ENCODE measurements at places on chromosomes 5 and 9. TPM values are rescaled to one million over a fixed set of nuclear protein-coding genes. Genes with fewer than 3 reads are reported as not detected.

GRCh38 chr5:53917826-53918225 lies 357.4 kb downstream of the NDUFS4 start:
- DNase-seq: no peak

Gene OTP
- not detected for total RNA-seq

DNA sequence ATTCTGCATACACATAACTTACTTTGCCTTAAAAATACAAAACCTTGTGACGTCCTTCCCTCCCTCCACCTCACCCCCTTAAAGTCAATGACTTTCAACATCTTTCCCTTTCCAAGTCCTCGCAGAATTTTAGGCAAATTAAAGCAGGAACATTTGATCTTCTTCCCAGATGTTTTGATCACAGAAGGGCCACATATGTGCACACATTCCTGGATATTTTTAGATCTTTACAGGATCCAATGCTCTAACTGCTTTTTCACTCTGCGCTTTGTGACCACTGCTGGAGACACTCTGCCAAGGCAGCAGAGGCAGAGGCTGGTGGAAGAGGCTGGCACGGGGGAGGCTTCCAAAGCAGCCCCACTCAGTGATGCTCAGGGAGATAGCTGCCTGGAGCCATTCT lies 130.7 kb downstream of the SEC61B start:
- DNase-seq: no peak

Gene NUTM2G
- total RNA-seq: not detected

Gene PCDHB14
- total RNA-seq: 9.4 TPM

DNA sequence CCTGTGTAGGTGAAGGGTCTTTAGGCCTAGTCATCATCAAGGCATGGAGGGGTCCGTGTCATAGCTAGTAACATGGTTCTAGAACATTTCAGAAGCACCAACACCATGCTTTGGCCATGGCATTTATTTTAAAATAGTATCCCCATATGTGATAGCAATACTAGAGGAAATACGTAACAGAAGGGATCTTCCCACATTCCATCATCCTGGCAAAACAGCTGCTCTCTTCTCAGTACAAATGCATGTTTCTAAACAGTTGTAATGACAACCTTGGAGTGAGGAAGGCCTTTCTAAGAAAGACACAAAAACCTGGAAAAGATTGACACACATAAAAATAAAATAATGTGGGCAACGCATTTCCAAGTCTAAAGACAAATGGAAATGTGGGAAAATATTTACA lies 97.6 kb downstream of the GADD45G start:
- no peak for DNase-seq

Gene STPG3
- not detected for total RNA-seq

DNA sequence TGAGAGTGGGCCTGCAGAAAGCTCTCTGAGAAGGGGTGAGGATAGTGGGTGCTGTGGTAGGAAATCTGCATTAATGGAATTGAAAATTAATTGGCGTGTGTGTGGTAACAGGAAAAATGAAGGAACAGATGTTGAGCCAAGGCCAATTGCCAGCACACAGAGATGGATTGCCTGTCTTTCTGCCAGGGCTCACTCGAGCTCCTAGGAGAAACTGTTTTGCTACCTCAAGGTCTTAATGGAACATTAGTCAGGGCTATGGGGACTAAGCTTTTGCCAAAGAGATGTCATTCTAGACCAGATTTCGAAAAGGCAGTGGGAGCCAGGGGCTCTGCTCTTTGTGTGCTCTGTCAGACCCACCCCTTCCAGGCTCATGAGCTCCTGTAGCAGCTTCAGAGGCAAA lies 124.0 kb upstream of the EFNA5 start:
- no peak for DNase-seq

DNA sequence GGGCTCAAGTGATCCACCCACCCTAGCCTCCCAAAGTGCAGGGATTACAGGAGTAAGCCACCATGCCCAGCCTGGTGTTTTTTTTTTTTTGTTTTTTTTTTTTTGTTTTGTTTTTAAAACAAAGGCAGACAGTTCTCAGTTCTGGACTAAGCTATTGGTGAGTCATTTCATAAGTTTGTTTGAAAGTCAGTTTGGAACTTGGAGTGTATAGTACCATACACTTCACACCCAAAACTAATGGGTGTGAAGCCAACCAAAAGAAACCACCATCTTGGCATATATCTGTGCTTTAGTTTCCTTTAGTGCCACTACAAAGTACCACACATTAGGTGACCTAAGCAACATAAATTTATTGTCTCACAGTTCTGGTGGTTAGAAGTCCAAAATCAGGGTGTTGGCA lies 13.4 kb downstream of the MAST4 start:
- DNase-seq: no peak

- DNase-seq: no peak
Measured at GRCh38 chr5:181198905-181199519, 6.0 kb downstream of the TRIM7 start.

DNA sequence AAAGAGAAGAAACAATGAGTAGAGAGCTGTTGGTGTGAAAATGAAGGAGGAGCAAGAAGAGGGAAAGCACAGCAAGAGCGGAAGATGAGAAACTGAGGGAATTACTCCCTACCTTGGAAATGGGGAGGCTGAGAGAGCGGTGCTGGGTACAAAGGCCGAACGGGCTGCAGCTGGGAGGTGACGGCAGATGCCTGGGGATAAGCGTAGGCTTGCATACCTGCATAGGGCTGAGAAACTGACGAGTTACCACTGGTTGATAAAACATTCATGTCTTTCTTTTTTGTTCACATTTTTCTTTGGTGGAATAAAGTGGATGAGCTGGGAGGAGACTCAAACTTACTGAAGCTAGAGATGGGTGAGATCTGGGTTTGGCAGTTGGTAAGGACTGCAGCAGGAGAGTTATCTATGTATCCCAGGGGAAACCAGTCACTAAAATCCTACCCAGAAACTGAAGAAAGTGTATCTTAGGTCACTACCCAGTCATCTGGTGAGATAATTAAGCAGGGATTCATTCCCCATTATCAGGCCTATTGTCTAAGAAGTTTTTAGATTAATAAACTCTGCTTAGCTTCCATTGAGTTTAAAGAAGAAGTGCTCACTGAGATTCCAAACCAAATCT lies 34.8 kb downstream of the FKBP15 start:
- DNase-seq: no peak

Gene OBP2B
- not detected for total RNA-seq

- DNase-seq: no peak
Measured at GRCh38 chr9:78288214-78288892, 8.6 kb upstream of the PSAT1 start.

Gene TCF7
- total RNA-seq: 7.4 TPM

Gene GBGT1
- 26.5 TPM for total RNA-seq

Gene PCSK1
- total RNA-seq: not detected

Gene TMEFF1
- total RNA-seq: 0.63 TPM

GRCh38 chr5:136642976-136643375 lies 277.6 kb upstream of the TRPC7 start:
- no peak for DNase-seq

- no peak for DNase-seq
Measured at GRCh38 chr5:77943851-77944250, 167.7 kb upstream of the TBCA start.

Gene SHISAL2B
- not detected for total RNA-seq

DNA sequence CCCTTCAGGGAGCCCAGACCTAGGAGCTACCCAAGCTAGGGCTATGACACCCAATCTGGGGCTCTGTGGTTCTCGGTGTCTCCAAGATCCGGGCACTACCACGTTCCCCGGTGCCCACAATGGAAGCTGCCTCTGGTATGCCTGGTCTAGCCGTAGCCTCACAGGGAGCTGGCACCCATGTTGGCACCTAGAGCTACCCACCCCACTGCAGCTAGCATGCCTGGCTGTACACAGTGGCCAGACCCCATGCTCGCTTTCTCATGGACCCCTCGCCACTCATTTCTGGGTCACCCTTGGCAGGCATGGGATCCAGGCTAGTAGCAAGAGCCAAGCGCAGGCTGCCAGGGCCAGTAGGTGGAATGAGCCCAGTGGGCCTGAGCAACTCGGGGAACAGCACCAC lies 109.0 kb downstream of the CYLC2 start:
- DNase-seq: no peak

Gene C9orf57
- not detected for total RNA-seq

Gene PCDHB6
- 0.60 TPM for total RNA-seq

Gene F2R
- 15.1 TPM for total RNA-seq

GRCh38 chr5:33300209-33300742 lies 140.5 kb upstream of the TARS1 start:
- DNase-seq: no peak

DNA sequence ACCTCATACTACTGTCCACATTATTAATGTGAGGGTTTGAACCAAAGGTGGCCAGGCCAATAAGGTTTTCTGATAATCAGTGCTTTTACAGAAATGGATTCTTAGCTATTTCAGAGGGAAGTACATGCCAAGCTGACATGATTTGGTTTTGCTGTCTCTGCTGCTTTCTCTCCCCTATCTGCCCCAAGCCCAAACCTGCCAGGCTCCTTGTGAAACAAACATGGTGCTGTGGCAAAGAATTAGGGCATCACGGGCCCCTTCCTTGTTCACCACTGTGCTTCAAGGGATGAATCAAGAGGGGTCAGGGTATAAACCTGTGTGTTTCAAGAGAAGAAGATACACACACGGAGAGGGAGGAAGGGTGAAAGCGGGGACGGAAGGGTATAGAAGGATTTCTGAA lies 41.3 kb upstream of the SMU1 start:
- DNase-seq: no peak

- DNase-seq: no peak
Measured at GRCh38 chr5:113293975-113294310, 140.8 kb downstream of the TSSK1B start.

Gene GHR
- total RNA-seq: 4.4 TPM

GRCh38 chr5:157842787-157843186 lies 16.2 kb downstream of the CLINT1 start:
- DNase-seq: no peak

Gene EEIG1
- 220 TPM for total RNA-seq

DNA sequence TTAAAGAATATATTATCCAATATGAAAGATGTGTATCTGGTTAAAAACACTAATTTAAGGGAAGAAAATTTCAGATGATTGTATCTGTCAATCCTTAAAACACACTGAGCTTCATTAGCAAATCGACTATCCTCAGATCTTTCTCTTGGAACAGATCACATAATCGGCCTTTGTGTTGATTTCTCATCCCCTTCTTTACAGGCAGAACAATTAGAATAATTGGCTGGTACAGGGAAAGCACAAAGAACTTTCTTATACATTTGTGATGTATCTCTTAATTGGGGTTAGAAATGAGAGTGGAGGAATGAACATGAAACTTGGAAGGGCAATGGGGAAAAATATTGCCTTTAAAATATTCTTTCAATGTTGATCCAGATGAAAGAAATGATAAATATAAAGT lies 662.1 kb downstream of the TLE4 start:
- no peak for DNase-seq

DNA sequence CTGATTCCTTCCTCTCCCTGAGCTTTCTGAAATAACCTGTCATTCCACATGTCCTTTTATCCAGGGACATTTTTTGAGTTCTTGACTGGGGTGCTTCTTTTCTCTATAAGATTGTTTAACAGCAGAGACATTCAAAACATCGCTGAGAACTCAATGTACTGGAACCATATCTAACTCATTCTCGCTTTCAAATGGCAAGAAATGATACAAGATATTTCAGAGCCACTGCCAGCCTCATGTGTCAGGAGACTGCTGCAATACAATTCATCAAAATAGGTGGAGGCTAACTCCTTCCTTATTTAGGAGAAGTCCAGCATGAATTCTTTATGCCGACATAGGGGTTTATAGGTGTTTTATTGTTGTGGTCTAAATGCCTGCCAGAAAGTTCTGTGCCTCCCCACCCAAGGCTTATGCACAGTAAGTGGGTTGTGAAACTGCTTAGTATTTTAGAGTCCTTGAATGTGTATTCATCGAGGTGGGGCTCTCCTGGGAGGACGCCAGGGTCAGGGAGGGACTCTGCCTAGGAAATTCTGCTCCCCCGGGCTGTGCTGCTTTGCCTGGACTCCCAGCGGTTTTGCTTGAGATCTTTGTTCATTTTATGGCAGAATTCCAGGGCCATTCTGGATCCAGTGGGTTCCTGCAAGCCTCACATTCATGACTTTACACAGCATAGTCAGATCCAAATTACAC lies 53.9 kb downstream of the ZNF474 start:
- no peak for DNase-seq

- DNase-seq: no peak
Measured at GRCh38 chr9:136399176-136400037, 563 bp downstream of the SNAPC4 start.

- no peak for DNase-seq
Measured at GRCh38 chr5:11426442-11426841, 477.8 kb downstream of the CTNND2 start.

Gene TMEM252
- not detected for total RNA-seq

DNA sequence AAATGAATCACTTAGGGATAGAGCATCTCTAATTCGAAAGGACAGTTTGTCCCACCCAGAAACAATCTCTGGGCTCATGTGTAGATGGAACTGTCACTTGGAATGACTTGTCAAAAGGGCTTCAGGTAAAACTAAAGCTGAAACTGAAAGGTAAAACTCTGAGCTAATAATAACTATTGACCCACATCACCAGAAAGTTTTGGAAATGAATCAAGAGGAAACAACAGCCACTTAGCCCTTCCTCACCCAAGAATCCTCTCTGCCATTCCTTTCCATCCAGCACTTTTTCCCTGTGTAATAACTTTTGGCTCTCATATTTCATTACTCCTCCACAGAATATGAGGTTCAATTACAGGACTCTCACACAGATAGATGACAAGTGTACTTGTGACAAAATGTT lies 14.0 kb upstream of the GLRX start:
- no peak for DNase-seq

GRCh38 chr9:134049236-134049635 lies 18.6 kb downstream of the BRD3 start:
- peak; percentile 54 for DNase-seq

Gene FOXD4
- 0.43 TPM for total RNA-seq

DNA sequence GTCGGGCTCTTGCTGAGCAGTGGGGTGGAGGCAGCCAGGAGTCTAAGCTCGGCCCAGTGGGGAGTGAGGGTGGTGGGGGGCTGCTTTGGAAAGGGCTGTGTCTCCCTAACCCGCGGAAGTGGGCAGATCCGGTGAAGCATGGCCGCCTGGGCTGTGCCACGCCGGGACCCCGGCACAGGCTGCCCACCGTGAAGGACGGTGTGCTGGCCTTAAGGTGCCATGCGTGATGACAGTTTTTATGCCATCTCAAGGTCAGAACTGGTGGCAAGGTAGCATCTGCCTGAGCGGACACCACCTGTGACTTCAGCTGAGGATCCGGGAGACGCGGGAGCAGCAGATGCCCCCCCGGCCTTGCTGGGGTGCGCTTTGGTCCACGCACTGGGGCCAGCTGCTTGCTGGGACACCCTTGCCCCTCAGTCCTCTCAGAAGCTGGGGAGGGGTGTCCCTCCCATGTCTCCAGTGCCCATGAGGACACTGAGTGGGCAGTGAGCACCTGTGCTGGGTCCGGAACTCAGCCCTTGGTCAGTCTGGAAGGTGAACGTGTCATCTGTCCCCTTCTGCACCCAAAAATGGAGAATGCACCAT lies 53.9 kb downstream of the AHRR start:
- DNase-seq: peak; percentile 8

Gene AK8
- total RNA-seq: 0.98 TPM

DNA sequence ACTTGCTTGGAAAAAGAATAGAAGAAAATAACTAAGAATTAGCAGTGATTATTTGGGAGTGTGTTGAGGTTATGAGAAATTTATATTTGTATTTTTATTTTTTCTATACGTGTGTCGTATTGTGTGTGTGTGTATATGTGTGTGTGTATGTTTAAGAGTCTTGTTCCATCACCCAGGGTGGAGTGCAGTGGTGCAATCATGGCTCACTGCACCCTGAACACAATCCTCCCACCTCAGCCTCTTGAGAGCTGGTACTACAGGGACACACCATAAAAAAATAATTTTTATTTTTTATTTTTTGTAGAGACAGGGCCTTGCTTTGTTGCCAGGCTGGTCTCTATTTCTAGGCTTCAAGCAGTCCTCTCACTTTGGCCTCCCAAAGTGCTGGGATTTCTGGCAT lies 643.8 kb downstream of the PDE4D start:
- DNase-seq: no peak

Gene ANKDD1B
- 0.43 TPM for total RNA-seq
